ENCODE measurements at places on chromosomes 3 and 15. TPM values are rescaled to one million over a fixed set of nuclear protein-coding genes. Genes with fewer than 3 reads are reported as not detected.

CTXND1 gene
- total RNA-seq, result 2.1 TPM

CSPG5 gene
- 0.22 TPM for total RNA-seq

BLM gene
- 26.2 TPM for total RNA-seq

MYNN gene
- total RNA-seq, result 12.4 TPM

MDFIC2 gene
- not detected for total RNA-seq

CATSPER2 gene
- total RNA-seq, result 1.2 TPM

APBA2 gene
- total RNA-seq, result 0.38 TPM

CP gene
- total RNA-seq, result 6.2 TPM

CLDN11 gene
- 4.3 TPM for total RNA-seq

RAB5A gene
- total RNA-seq, result 52.0 TPM

DNA sequence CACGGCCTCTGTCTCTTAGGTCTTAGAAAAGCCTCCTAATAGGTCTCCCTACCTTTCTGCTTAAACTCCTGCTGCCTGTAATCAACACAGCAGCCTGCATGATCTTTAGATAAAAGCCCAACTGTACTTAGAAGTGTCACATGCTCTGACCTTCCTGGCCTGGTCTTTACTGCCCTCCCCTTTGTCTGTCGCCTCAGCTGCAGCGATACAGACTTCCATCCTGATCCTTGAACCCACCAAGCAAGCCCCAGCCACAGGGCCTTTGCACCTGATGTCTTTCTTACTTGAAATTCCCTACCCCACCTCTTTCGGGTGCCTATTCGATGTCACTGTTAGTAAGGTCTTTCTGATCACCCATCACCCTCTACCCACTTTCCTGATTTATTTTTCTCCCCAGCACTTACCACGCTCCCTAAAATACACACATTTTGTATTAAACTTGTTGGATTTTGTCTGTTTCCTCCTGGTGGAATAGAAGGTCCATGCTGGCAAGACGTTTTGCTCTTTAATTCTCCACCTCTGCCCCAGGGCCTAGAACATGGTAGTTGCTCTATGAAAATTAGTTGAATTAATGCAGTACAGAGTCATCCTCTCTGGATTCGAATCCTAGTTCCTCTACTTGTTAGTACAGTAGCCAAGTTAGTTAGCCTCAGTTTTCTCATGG is 51.1 kb downstream of the AQP9 start:
- no peak for DNase-seq

- DNase-seq, result no peak
Observed at GRCh38 chr15:98955961-98956723, 51.5 kb downstream of the PGPEP1L start.

- DNase-seq, result no peak
Observed at GRCh38 chr3:133058243-133058642, 20.1 kb downstream of the TMEM108 start.

DNA sequence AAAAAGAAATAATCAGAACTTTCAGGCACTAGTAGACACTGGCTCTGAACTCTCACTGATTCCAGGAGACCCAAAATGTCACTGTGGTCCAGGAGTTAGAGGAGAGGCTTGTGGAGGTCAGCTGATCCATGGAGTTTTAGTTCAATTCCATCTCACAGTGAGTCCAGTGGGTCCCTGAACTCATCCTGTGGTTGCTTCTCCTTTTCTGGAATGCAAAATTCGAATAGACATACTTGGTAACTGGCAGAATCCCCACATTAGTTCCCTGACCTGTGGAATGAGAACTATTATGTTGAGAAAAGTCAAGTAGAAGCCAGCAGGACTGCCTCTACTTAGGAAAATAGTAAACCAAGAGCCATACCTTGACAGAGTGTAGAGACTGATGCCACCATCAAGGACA is 87.3 kb upstream of the OXTR start:
- DNase-seq, result no peak

- DNase-seq, result no peak
Observed at GRCh38 chr3:171809611-171809860, 747 bp downstream of the PLD1 start.

GRCh38 chr3:13866041-13866965 is 13.6 kb downstream of the WNT7A start:
- no peak for DNase-seq

GRCh38 chr15:48667701-48668100 is 22.2 kb upstream of the FBN1 start:
- no peak for DNase-seq

GRCh38 chr3:173932624-173933023 is 535.1 kb downstream of the NLGN1 start:
- DNase-seq, result no peak

- no peak for DNase-seq
Observed at GRCh38 chr3:125957674-125958510, 11.1 kb upstream of the ROPN1B start.

- peak; percentile 61 for DNase-seq
Observed at GRCh38 chr15:41946970-41947369, 25.4 kb downstream of the EHD4 start.

DNA sequence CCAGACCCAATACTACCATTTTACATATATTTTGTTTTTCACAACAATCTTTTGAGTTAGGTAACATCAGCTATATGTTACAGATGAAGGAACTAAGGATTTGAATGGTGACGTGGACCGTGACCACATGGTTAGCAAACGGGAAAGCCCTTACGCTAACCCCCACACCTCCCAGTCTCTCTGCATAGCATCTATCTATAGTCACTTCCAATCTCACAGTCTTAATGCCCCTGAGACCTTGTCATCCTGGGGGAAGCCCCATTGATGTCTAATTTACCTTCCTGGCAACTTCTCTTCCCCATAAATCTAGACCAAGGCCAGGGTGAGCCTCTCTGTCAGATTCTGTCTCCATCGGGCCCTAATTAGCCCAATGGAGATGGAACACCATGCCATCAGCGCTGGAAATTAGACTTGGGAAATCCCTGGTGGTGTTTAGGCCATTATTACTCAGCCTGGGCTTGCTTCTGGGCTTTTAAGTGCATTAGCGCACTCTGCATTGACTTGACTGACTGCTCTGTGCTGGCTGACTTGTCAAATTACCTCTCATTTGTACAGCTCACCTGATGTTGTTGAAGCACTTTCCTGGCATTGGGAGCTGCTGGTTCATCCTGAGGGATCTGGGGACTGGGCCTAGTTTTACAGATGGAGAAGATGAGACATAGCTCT is 34.0 kb upstream of the SH3GL3 start:
- DNase-seq, result no peak

DNA sequence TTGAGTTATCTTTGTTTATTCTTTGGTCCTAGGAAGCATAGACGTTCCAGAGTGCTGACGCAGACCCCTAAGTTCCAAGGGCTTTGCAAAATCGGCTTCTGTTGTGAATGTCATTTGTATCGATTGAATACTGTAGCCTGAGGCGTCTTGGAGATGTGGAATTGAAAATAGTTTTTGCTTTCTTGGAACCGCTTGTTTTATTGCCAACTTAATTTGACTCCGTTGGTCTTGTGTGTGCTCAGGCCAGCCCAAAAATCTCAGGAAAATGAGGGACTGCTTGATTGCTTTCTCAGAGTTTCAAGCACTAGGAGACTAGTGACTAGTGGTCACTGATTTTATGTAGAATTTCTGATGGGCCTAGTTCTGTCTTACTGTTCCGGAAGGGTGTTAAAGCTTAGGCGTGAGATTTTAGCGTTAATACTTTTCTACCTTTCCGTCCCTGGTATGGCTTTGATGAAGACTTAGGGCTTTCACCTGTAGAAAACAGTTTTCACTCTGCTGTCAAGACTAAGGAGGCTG is 263 bp upstream of the UTS2B start:
- DNase-seq, result no peak

GRCh38 chr15:32942401-32942841 is 224.6 kb downstream of the GREM1 start:
- DNase-seq, result no peak

- DNase-seq, result no peak
Observed at GRCh38 chr3:45355351-45355750, 33.0 kb upstream of the LARS2 start.

- no peak for DNase-seq
Observed at GRCh38 chr3:105140899-105141367, 225.8 kb upstream of the ALCAM start.

DNA sequence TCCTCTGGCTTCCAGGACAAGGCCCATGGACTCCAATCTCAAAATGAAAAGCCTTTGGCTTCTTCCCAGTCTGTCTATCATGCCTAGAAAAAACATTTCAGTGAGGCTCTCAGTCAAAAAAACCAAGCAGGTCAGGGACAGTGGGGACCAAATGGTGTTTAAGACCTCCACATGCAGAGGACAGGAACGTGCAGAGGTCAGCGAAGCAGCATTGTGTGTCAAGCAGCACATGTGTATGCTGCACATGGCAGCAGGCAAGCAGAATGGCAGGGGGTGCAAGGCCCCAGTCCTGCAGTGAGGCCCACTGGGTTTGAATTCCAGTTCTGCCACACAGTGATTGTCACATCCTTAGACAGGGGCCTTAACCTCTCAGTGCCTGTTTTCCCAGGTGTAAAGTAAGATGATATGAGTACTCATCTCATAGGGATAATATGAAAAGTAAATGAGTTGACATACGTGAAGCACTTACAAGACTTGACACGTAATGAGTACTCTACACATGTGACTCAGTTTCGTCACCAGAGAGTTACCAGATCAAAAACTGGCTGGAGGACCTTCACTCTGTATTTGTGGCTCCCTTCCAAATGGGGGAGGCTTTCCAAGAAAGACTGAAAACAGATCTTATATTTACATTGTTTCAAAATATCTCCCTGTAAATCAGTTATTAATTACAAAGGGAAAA is 11.2 kb downstream of the STIMATE start:
- no peak for DNase-seq

DNA sequence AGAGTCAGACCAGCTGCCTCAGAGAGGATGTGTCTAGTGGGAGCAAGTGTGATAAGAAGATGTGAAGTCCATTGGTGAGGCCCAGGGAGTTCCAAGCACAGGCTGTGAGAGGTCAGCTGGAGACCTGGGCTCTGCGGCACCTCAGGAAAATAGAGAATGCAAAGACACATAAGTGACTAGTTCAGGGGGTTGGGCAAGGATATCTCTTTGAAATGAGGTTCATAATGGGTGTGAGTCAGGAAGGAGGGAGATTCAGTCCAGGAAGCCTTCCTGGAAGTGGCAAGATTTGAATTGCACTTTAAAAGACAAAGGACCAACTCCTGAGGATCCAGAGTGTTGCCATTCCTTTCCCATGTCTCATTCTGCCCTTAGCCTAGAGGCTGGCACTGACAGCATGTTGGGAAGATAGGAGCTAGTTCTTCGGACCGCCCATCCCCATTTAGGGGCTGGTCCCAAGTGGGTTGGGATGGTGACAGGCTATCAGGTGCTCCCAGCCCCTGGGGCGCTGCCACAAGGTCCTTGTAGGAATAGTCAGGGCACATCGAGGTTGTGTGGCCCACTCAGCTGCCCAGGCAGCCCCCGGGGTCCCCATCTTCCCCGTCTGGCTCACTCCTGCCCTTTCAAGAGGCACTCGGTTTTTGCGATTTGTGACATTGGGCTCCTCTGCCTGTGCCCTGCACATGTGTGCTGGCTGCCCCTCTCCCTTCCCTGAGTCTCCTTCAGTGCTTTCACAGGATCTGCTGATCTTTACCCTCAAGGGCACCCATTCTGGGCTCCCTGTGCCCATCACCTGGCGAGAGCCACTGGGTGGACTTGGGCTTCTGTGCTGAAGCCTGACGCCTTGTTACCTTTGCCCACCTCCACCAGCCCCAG is 23.7 kb downstream of the ESYT3 start:
- no peak for DNase-seq

GRCh38 chr3:125123451-125124305 is 67.9 kb upstream of the HEG1 start:
- DNase-seq, result no peak

Measured in left ventricle myocardium inferior (tissue), 1 donor.